Heart left ventricle (tissue), 16 donors: ENCODE measurements at places on chromosomes 7 and 10. TPM values are rescaled to one million over a fixed set of nuclear protein-coding genes. Genes with fewer than 3 reads are reported as not detected.

The HOXA10 gene
- total RNA-seq: not detected

The MYL7 gene
- total RNA-seq: 3,272 TPM

The HOGA1 gene
- 7.5 TPM for total RNA-seq

The PDZD7 gene
- 0.72 TPM for total RNA-seq

The ANKRD2 gene
- 829 TPM for total RNA-seq

The AGMO gene
- 0.30 TPM for total RNA-seq

The FKBP6 gene
- not detected for total RNA-seq

The CRPPA gene
- 6.1 TPM for total RNA-seq

The TRA2A gene
- total RNA-seq: 34.8 TPM

The CFAP43 gene
- 0.19 TPM for total RNA-seq

The DENND2A gene
- total RNA-seq: 10.0 TPM

The SSMEM1 gene
- total RNA-seq: not detected

The TRPV5 gene
- not detected for total RNA-seq

The YWHAG gene
- total RNA-seq: 143 TPM

The OPN1SW gene
- not detected for total RNA-seq

The WASHC2A gene
- 40.6 TPM for total RNA-seq

DNA sequence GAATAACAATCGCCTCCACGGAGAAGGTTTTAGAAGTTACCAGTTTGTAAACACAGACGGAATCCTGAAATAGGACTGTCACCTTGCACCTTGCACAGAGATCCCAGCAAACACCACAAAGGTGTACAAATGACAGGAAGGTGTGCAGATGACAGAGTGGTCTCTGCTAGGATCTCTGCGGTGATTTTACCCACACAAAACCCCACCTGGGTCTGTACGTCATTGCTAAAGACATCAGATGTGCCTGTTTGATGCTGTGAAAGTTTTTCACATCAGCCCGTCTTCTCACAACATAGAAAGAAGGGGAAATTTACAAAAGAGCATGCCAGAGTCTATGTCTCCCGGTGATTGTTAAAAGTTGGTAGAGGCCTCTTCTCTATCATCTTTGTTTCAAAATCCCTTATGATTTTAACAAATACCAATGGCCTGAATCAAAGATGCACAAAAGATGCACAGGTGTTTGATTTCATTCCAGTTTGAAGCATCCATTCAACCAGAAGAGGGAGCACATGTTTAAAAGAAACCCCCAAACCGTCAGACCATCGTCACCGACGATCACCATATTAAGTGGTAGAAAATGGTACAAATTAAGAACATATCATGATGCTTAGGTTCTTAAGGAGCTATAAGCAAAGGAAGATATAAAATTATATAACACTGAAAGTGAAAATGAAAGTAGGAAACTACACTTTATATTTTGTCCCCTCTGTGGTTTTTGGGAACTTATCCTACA, 576.5 kb downstream of the PTPRN2 start:
- no peak for DNase-seq

GRCh38 chr7:98233219-98234070, 18.6 kb downstream of the TECPR1 start:
- no peak for DNase-seq

- DNase-seq: no peak
Measured at GRCh38 chr7:50531928-50532327, 33.3 kb downstream of the DDC start.

GRCh38 chr7:27095897-27096767, at the start of gene HOXA1:
Gene HOXA1 (minus strand): TSS chr7:27096000. CDS start chr7:27095912, 88 bp downstream.
- peak; percentile 66 for DNase-seq

GRCh38 chr10:80719935-80720334, 182.2 kb downstream of the SH2D4B start:
- DNase-seq: no peak

- DNase-seq: no peak
Measured at GRCh38 chr10:128050936-128051335, 75.3 kb downstream of the MKI67 start.

DNA sequence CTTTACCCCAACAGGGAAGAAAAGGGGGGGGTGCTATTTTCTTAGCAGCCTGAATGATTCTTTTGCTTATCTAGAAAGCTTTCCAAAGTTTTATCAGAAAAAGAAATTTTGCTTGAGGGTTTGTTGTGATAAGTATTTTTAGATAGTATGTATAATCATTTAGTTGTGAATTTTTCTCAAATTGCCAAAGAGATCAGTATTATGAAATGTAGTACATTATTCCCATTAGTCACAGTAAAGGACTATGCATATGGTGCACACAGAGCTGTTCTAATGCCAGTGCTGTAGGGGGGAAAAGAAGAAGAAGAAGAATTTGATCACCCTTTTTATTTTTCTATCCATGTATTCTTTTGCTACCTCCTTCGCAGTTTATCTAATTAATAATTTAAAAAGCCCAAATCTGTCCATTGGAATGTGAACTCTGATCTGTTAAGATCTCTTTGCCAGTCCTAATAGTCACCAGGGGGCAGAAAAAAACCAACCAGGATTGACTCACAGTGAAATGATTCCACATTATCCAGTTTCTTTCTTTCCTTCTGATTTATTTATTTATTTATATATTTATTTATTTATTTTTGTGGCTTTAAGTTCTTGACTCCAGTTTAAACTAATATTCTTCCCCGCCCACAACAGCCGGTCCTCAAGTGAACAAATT, 4.7 kb downstream of the RBM20 start:
- DNase-seq: no peak

DNA sequence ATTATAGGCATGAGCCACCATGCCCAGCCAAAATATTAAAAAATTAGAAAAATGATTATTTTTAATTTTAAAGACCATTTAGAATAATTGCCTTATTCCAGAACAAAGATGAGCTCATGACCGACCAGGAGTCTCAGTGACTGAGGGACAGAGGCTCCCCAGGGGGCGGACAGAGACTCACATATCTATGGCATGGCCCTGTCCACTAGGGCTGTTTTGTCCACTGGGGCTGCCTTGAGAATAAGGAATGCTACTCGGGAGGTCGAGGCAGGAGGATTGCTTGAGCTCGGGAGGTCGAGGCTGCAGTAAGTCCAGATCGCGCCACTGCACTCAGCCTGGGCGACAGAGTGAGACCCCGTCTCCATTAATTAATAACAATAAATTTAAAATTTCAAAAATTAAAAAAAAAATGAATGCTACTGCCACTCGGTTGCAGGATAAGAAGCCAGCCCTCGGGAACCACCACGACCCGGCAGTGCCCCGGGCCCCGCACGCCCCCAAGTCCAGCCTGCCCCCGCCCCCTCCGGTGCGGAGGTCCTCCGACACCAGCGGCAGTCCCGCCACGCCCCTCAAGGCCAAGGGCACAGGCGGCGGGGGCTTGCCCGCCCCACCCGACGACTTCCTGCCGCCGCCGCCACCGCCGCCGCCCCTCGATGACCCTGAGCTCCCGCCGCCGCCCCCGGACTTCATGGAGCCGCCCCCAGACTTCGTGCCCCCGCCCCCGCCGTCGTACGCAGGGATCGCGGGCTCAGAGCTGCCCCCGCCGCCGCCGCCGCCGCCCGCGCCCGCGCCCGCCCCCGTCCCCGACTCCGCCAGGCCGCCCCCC, 128.6 kb downstream of the APBB1IP start:
- no peak for DNase-seq

GRCh38 chr10:115093776-115094408, 727 bp downstream of the ATRNL1 start:
- peak; percentile 19 for DNase-seq

DNA sequence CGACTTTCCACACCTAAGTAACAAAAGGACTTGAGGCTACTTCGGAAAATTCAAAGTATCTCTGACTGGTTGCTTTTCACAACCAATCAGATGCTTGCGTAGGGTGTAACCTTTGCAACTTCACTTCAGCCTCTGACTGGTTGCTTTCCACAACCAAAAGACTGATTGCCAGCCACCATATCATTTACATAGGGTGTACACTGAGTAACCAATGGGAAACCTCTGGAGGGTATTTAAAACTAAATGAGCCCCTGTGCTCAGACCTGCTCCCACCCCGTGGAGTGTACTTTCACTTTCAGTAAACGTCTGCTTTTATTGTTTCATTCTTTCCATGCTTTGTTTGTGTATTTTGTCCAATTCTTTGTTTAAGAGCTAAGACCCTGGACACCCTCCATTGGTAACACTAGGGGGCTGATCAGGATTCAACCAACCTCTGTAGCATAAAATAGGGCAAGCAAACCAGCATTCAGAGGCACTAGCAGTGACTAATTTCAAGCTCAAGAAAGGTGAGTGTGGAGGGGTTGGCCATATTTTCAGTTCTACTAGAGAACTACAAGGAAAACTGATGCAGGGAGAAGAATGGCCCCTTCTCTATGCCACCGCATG, 390.8 kb downstream of the POM121L12 start:
- no peak for DNase-seq

- no peak for DNase-seq
Measured at GRCh38 chr10:97185326-97186058, at the start of gene SLIT1. Gene SLIT1 (minus strand): TSS chr10:97185959. CDS start chr10:97185674, 285 bp downstream.

DNA sequence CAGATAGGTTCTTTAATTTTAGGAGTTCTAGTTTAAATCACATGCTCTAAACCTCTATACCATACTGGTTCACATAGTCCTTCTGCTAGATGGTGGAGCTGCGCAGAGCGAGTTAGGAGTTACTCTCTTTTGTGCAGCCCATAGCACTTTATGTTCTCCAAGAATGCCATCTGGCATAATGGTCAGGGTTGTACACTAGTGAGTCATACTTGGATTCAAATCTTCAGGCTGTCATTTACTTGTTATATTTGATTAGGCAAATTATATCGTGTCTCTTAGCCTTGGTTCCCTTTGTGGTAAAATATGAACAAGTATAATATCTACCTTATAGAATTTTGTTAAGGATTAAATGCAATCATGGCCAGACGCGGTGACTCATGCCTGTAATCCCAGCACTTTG, 1078.3 kb downstream of the NRG3 start:
- no peak for DNase-seq

GRCh38 chr10:3514691-3515090, 270.3 kb downstream of the KLF6 start:
- no peak for DNase-seq

GRCh38 chr7:94170836-94171235, 166.7 kb upstream of the BET1 start:
- DNase-seq: no peak

DNA sequence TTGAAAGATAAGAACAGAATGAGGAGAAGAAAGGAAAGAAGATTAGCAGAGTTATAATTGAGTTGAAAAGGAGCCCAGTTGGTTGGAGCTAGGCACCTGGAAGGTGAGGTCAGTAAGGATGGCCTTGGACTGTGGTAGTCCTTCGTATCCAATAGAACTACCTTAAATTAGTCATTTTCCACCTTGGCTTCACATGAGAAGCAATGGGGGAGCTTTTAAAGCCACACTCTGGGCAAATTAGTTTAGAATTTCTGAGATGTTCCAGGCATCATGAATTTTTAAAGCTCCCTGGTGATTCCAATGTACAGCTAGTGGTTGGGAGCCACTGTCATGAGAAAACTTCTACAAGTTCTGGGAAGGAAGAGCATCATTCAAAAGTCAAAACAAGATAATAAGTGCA, 27.3 kb upstream of the CYP3A5 start:
- DNase-seq: no peak

- no peak for DNase-seq
Measured at GRCh38 chr7:80588591-80588990, 49.9 kb upstream of the CD36 start.

DNA sequence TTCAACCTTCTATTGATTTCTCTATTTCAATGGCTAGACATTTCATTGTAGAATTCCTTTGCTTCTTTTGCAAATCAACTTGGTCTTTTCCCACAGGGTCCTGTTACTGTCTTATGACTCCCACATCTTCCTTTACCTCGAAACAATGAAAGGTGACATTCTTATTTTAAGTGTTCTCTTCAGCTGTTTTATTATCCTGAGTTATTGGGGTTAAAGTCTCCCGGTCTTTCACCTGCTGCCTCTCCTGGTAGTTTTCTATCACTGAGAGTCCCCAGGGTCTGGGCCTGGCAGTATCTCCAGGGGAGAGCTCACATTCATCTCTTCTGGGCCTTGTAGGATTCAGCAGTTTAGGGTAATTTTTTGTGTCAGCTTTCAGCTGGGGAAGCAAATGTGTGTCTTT, 95.8 kb downstream of the HECW1 start:
- DNase-seq: no peak

DNA sequence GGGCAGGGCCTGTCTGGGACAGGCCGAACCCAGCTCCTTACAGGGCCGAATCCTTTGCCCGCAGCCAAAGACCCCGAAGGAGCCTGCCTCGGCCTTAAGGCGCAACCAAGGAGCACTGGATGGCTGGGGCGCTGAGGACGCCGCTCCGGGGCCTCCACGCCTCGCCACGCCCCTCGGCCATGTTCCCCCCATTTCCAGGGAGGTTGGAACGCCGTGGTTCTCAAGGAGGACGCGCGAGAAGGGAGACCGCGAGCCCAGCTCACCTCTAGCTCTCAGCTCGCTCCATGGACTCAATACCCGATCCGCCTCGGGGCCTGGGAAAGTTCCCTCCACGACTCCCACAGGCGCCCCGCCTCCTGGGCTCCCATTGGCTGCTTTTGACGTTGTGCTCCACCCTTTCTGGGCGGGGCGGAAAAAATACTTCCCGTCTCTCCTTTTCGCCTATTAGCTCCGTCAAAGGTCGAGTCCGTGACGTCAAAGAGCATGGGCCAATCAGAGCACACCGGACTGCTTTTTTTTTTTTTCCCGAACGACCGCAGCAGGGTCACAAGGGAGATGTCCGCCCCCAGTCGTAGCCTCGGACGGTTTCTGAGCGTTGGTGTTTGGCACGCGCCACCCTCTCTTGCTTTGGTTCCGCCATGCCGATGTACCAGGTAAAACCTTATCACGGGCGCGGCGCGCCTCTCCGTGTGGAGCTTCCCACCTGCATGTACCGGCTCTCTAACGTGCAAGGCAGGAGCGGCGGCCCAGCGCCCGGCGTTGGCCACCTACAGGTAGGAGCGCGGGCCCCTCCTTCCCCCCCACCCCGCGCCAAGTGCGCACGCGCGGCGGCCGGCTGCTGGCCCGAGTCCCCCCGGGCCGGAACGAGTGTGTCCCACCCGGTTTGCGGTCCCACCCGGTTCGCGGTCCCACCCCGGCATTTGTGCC, 305.7 kb downstream of the TYW1 start:
- DNase-seq: peak; percentile 99

GRCh38 chr7:19463581-19463980, 245.3 kb downstream of the POLR1F start:
- no peak for DNase-seq

DNA sequence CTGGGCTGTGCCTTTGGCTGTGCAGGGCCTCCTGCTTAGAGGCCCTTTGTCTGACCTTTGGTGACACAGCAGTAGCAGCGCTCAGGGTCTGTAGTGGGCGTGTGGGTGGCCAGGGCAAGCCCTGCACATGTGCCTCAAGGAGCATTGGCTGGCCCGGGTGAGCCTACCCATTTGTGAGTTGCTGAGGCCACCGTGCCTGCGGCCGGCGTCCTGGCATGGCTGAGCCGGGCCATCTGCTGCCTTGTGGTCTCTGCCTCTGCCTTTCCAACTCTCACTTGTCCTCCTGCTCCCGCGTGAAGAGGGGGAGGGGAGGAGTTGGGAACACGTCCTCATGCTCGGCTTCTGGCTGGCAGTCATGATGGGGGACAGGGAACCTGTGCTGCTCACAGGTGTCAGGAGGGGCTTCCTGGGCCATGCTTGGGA, 9.2 kb upstream of the ORAI2 start:
- DNase-seq: no peak

GRCh38 chr7:134752006-134752760, 27.3 kb upstream of the CALD1 start:
- DNase-seq: no peak

- DNase-seq: no peak
Measured at GRCh38 chr7:54782829-54783228, 23.8 kb upstream of the SEC61G start.
